ENCODE measurements at places on chromosomes 5 and 9.

DNA sequence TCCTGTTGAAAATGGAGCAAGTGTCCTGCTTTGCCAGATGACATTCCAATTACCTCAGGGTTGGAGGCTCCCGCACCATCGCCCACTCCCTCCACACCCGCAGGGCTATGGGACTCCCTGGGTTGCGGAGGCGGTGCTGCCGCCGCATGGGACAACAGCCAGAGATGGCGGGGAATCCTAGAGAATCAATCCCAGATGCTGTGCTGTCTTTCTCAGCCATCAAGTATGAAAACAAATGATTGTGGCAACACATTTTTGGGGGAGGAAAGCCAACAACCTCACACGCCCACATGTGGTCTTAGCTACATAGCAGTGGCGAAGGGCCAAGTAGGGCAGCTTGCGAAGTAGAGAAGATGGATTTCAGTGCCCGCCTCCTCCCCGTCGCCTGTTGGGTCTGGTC lies 46.7 kb downstream of the IL31RA start:
- no peak for DNase-seq

- DNase-seq = peak; percentile 56
Measured at GRCh38 chr9:100324594-100325200, 28.0 kb downstream of the TEX10 start.

DNA sequence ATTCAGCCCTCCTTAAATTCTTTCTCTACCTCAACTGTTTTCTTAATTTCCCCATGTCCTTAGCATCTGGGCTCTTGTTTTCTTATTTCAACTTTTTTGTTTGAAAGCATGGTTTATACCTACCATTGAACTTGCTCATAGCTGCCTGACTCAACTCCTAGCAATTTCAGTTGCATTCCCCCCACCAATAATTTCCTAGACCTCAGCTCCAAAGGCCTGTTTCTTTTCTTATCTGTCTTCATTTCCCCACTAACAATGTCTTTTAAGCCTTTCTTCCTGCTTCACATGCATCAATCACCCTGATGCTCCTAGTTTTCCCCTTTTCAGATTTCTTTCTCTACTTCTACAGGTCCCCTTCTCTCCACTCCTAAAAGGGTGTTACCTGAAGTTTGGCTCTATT lies 129.7 kb upstream of the PDE4D start:
- no peak for DNase-seq

- DNase-seq = no peak
Measured at GRCh38 chr5:113299591-113299990, 135.2 kb downstream of the TSSK1B start.

DNA sequence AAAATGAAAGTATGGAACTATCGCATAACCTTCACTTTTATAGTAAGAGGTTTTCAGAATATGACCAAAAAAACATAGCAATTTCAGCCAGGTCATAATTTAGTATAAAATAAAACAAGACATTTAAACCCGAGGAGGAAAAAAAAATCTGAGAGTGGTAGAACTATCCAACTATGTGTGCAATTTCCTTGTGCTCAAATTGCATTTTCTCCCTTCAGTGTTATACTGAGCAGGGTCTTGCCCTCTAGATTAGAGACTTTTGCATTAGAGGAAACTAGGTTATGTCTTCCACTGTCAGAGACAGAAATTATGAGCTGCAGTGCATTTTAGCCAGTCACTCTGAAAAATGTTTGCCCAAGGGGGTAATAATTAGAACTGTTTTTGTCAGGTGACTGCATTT lies 330.6 kb downstream of the NR2F1-AS1 start:
- no peak for DNase-seq

GRCh38 chr5:141780240-141780951 lies 97.8 kb downstream of the PCDH1 start:
- no peak for DNase-seq

DNA sequence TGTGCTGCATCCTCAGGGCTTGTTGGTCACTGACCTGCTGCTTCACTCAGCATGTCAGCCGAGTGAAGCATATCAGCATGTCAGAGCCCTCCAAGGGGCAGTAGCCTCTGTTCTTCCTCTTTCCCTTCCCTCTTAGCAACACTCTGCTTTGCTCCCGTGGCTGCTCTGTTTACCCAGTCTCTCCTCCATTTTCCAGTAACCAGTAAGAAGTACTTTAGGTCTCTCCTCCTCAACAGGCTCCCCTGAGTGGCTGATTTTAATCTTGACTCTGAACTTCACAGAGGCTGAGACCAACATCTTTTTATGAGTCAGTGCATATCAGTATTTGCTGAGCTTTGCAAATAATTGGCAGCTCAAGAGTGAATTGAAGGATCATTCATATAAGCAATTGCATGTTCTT lies 18.6 kb upstream of the ADRB2 start:
- DNase-seq = no peak

GRCh38 chr5:34509392-34509791 lies 146.7 kb upstream of the RAI14 start:
- no peak for DNase-seq

GRCh38 chr9:70639853-70640814 lies 225.7 kb upstream of the KLF9 start:
- peak; percentile 42 for DNase-seq

- DNase-seq = no peak
Measured at GRCh38 chr9:127059765-127060361, 62.6 kb downstream of the ANGPTL2 start.

DNA sequence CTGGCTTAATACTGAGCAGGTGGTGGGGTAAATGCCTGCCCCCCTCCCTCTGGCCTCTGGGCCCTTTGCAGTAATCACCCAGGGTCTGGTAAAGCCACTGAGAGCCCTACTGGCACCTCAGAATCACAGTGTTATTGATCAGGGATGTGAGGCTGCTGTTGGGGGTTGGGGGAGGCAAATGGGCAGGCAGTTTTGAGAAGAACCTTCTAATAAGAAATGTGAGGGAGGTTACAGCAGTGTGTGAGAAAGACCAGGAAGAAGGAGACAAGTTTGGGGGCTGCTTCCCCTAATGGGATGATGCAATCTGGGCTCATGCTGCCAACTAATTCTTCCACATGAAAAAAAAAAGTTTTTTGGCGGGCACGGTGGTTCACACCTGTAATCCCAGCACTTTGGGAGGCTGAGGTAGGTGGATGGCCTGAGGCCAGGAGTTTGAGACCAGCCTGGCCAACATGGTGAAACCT lies 3.1 kb upstream of the B4GALT7 start:
- no peak for DNase-seq

DNA sequence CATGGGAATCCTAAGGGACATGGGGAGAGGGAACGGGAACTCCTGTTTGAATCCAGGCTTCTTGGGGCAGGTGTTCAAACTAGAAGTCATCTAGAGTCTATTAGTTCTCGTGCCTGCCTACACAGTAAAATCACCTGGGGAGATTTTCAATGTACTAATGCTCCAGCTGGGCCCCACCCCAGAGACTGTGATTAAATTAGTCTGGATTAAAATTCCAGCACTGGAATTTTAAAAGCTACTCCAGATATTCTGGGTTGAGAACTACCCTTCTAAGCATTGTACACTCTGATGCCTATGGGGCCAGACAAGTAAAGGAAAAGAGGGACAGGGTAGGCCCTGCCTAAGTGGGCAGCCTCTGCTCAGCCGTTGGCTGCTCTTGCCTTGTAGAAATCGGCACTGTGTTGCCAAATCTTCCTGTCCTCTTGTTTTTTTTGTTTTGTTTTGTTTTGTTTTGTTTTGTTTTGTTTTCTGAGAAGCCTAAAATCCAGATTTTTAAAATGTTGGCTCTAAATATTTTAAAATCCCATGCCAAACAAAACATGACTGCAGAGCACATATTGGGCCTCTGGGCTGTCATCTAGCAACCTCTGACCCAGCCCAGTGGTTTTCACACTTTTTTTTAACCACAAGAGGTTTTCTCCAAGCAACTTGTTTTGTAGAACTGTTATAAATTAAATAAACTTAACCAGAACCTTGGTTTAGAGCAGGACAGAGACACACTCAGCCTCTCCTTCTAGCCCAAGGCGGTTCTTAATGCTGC lies 29.0 kb downstream of the ADRB2 start:
- DNase-seq = no peak

GRCh38 chr9:116697887-116698286 lies 10.8 kb downstream of the TRIM32 start:
- no peak for DNase-seq

GRCh38 chr5:170648541-170648940 lies 135.0 kb upstream of the GABRP start:
- no peak for DNase-seq

DNA sequence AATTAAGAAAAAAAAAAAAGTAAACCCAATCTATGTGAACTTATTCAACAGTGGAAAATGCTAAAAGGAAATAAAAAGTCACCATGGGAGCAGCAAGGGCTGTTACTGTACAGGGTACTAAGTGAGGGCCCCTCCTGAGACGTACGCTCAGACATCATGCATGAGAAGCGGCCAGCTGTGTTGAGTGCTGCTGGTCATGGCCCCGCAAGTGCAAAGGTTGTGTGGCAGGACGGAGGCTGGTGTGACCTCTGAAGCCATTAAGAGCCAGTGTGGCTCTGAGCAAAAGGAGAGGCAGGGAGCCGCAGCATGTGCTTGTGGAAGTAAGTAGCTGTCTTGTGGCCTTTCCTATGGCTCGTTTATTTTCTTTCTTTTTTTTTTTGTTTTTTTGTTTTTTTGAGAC lies 3.1 kb upstream of the ZNF79 start:
- DNase-seq = no peak

- no peak for DNase-seq
Measured at GRCh38 chr5:171537070-171537849, 117.8 kb downstream of the FGF18 start.

GRCh38 chr5:158897444-158898160 lies 202.1 kb downstream of the EBF1 start:
- DNase-seq = no peak

- DNase-seq = peak; percentile 53
Measured at GRCh38 chr5:17189381-17190036, 27.9 kb upstream of the BASP1 start.

DNA sequence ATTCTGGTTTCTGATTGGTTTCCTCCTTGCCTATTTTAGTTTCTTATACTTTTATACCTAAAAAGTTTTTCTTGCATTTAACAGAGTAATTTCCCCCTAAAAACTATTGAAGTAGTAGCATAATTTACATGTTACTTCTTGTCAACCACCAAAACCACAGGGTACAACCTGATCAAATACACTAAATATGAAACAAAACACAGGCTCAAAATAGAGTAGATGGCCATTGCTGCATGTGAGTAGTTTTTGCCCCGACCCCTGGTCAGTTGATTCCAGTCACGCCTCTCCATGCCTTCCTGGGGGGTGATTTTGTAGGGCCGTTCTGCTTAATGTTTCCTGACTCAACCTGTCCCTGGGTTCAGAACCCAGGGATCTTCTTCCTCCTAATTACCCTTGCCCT lies 101.8 kb downstream of the TLE4 start:
- no peak for DNase-seq

DNA sequence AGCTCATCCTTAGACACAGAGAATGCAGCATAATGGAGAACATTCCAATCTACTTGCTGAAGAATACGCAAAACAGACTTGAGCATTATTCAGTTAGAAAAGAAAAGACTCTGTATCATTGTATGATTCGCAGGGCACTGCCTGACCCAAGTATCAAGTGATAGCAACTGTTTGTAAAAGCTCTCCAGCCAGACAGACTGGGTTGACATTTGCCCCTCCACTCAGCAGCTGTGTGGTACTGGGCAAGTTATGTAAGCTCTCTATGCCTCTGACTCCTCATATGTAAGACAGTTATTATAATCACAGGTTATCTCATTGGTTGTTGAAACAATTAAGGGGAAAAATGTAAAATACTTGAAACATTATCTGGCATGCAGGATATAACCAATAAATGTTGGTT lies 505.0 kb downstream of the ELAVL2 start:
- DNase-seq = no peak

DNA sequence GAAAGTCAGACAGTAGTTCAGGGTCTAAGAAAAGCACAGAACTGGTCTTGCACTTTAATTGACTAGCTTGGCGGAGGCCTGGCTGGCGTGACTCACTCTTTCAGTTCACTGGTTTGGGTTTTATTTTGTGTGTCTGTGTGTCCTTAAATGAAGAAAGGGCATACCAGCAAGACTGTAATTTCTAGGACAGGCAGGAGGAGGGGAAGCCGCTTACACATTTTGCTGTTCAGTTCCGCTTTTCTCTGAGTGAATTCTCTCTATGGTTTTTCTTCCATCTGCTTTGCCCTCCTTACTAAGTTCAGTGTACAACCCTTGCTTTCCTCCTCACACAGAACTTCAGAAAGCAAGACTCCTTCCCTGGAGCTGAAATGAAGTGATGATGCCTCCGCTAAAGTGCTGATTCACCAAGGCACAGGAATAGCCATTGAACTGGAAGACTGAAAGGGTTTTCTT lies 150.8 kb downstream of the MEF2C start:
- no peak for DNase-seq

DNA sequence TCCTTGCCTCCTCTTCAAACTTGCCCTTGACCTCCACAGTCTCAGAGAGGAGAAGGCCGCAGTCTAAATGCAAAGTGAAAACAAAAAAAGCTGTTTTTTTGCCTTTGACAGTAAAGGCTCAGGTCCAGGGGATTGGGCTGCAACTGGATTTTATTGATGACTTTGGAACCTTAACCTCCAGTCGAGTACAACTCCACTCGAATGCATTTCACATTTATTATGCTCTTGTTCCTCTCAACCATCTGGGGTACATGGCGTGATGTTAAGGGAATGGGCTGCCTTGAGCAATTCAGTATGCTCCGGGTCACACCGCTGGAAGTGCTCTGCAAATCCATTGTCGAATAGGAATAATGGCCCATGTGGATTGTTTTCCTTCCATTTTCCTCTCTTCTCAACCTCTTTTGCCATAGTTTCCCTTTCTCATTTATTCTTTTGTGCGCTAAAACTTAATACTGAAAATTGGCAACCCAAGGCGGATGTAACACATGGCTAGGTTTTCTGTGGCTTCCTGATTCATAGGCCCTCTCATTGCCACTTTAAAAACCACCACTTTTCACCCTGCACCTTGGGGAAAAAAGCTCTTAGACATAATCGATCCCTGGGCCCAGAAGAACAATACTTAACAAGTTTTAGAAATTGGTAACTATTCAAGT lies 34.3 kb downstream of the ITK start:
- DNase-seq = no peak

- DNase-seq = no peak
Measured at GRCh38 chr5:14330729-14331385, 187.7 kb downstream of the TRIO start.

GRCh38 chr9:24820196-24820595 lies 274.5 kb upstream of the IZUMO3 start:
- DNase-seq = no peak

GRCh38 chr5:150301901-150302300 lies 804 bp downstream of the ARSI start:
- DNase-seq = no peak

DNA sequence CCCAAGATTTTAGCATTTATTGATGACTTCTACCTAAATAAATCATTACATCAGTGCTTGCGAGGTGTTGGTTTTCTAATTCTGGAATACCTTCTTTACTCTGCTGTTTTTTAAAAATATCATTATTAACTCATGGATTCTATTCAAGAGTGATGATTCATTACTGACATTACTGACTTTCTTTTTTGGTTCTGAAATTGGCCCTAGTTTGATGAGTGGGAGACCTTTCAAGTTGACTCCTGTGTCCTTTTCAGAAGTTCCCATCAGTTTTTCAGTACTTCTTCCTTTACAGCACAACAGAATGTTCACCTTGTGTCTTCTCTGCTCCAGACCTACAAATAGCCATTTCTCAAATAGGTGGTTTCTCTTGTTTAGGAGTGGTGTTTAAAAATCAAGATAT lies 114.1 kb downstream of the PCSK5 start:
- DNase-seq = no peak

GRCh38 chr9:95572381-95573151 lies 55.8 kb upstream of the PTCH1 start:
- DNase-seq = no peak
